ENCODE measurements at places on chromosomes 1 and 21.
A peak's percentile ranks its signal among the peaks of the same experiment; 100 is the strongest.

- no peak for ATAC-seq
Observed at GRCh38 chr1:204577794-204578478, 61.7 kb downstream of the MDM4 start.

DNA sequence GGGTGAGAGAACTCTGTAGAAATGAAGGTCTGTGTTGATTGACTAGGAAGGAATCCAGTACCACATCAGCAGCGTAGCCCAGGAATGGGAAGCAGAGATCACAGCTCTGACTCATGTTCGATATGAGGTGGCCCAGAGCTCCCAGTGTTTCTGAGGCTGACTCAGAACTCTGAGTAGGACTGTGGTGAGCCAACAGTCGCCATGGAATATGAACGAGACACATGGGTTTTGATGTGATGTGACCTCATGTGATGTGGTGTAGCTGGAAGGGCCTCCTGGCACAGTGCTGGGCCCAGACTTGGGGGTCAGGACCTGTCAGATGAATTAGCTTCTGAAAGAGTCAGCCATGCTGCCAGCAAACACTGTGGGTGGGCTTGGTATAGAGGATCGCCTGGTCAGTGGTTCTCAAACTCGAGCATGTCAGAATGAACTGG, 237.0 kb downstream of the MRPL39 start:
- ATAC-seq = peak; percentile 99

GRCh38 chr1:46019348-46019747, 113.1 kb downstream of the PIK3R3 start:
- ATAC-seq = no peak

GRCh38 chr1:14845851-14846250, 247.4 kb downstream of the KAZN start:
- ATAC-seq = no peak

GRCh38 chr1:17274186-17275170, 25.6 kb downstream of the PADI3 start:
- ATAC-seq = peak; percentile 94

DNA sequence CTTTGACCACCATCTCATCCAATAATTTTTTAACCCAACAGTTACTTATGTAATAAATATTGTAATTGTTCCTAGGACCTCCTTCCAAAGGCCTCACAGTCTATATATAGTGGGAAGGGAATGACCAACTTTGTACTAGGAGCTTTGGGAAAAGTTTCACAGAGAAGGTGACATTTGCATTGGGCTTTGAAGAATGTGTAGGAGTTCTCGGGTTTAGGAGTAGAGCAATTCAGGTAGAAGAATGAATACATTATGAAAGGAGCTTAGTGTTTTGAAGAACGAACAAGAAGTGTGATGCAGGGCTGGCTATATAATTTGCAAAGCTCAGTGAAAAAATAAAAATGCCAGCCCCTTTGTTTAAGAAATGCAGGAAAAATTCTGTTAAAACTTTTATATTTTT, 330.4 kb upstream of the DEPDC1 start:
- no peak for ATAC-seq

GRCh38 chr1:3629561-3630160, 4.8 kb downstream of the TPRG1L start:
- no peak for ATAC-seq

DNA sequence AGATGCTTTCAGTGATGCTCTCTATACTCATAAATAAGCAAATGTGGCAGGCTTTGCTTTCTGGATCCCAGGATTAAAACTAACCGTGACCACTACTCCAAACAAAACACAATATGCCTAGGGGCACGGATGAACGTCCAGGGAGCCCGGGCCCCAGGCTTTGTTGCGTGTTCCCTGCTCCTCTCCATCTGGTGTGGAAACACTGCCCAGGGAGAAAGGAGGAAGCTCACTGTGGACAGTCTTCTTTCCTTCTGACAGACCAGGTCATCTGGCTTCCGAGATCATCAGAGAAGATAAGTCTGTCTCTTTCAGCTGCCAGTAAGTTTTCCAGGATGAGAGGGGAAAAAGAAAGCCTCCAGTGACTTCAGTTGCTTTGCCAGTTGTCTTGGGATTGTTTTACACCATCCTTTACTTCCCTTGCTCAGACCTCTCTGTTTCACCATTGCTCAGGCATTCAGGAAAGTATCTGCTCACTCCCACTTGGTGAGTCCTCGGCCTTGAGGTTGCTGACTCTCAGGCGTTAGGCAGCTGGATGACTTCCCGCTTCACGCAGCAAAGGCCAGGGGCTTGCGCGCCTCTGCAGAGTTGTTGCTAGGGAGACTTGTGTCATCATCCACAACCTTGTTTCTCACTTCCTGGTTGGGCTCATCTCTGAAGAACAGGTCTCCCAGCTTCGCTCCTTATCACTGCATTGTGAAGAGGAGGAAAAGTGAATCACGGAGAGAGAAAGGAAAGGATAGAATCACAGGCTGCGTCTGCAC, 20.6 kb upstream of the PGD start:
- no peak for ATAC-seq

GRCh38 chr21:44058652-44058964, 46.5 kb downstream of the TRAPPC10 start:
- ATAC-seq = no peak

DNA sequence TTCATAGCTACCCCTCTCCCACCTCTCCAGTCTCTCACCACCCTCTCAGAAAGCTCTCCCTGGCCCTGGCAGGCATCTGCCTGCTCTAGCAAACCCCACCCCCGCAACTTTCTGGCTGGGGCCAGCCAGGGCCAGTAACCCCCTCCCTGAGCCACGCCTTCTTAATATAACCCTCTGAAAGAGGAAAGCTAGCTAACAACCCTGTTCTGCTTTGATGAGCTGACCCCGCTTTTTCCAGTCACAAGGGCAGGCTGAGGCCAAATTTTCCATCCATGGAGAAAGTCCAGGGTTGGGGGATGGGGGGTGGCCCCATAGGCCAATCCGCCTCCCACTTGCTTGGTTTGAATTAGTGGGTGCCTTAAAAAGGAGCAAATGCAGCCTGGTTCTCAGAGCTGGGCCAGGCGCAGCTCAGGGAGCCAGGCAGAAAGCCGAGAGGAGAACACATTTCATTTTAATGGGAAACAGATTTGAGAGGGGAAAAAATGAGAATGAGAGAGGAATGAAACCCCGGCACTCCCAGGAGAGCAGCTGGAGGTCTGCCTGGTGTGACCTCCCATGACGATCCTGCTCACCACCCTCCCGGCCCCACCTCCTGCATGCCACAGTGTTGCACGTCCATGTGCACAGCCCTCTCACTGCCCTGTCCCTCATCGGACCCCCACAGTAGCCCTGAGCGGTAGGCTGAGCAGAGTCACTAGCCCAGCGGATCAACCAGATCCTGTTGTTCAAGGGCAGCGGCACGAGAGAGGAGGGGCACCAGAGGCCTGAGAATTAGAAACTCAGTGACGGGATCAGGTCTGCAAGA, 62.3 kb downstream of the OPTC start:
- peak; percentile 47 for ATAC-seq

GRCh38 chr1:65880611-65881010, 87.9 kb downstream of the PDE4B start:
- no peak for ATAC-seq

DNA sequence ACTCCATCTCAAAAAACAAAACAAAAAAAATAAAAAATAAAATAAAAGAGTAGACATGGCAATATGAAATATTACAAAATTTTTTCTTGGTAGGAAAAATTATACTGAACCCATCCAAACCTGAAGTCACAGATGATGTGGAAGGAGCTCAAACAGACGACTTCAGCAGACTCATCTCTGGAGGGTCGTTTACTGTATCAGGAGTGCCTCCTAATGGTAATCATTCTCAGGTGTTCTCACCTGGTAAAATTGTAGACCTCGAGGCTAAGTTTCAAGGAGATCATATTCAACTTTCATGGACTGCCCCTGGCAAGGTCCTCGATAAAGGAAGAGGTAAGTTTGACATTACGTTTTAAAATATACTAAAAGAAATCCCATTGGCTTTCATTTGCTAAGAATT, 54.3 kb upstream of the SH3GLB1 start:
- no peak for ATAC-seq

- no peak for ATAC-seq
Observed at GRCh38 chr1:89557956-89558355, 33.3 kb downstream of the LRRC8B start.

- no peak for ATAC-seq
Observed at GRCh38 chr1:21543598-21543997, 34.4 kb downstream of the ALPL start.

DNA sequence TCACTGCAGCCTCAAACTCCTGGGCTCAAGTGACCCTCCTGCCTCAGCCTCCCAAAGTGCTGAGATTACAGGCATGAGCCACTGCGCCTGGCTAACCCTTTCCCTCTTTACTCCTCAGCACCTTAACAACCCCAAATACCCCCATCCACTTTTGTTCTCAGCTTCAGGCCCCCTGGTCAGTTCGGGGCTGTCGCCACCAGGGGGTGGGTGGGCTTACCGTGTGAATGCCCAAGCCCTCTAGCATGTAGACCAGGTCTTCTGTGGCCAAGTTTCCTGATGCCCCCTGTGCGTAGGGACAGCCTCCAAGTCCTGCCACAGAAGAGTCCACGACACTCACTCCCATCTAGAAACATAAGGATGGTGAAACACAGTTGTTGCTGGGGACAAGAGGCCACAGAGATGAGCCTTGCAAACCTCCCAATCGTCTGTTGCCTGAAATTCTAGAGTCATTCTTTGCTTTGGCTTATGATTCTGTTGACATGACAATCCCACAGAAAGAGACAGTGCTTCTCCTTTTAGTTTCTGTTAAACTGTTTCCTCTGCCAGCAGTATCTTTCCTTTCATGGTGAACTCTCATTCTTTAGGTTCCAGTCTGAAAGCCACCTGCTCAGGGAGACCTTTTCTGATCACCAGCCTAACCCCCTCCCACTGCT, 3.8 kb upstream of the GALE start:
- ATAC-seq = no peak

- ATAC-seq = peak; percentile 93
Observed at GRCh38 chr1:6475381-6476133, 9.6 kb upstream of the TNFRSF25 start.

DNA sequence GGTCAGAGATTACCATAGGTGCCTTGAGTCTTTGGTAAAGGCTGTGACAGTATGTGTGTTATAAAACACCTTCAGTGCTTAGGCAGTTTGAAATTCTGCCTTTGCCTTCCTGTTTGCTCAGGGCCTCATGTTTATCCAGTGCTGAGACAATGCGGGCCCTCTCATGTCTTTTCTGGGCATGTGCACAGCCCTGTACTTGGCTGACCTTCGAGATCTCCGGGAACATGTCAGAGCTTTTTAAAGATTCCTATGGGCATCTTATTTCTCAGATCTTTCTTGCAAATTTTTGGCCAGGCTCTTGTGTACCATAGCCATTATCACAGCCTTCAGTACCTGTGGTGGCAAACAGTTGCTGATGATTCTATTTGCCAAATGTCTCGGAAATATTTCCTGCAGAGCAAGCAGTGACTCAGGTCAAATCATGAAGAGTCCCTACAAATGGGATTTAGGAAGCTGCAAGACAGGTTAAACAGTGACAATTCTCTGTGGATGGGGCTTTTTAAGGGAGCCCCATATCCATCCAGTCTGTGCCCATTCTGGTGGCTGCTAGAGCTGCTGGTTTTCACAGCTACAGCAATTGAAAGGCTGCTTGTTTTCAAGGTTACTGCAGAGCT, 42.1 kb downstream of the HOOK1 start:
- ATAC-seq = no peak

GRCh38 chr1:47873337-47873736, 123.8 kb downstream of the TRABD2B start:
- no peak for ATAC-seq

DNA sequence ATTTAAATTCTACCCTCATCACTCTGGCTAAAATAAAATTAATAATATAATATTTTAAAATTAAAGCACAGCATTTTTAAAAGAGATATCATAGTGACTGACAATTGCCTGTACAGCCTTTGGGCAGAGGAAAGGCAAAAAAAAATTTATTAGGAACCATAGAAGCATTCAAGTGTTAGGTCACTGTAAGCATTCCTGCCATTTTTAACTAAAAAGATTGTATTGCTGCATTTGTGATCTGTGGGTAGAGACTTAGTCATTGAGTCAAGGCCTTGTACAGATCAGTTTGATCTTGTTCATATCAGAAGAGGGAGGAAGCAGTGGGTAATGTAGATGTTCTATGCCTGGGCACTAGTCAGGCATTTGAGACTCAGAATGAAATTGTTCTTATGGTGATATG, 109.9 kb downstream of the LYPLAL1 start:
- ATAC-seq = peak; percentile 24

Data from SK-N-SH treated with all-trans-retinoic acid at 6 μM for 48 hours (cell line).